ENCODE measurements at places on chromosomes 12 and 14. TPM values are rescaled to one million over a fixed set of nuclear protein-coding genes. Genes with fewer than 3 reads are reported as not detected.

GRCh38 chr14:63853831-63854293, 1.1 kb downstream of the SYNE2 start:
- peak; percentile 53 for DNase-seq

GRCh38 chr12:107439026-107439738, 246.4 kb upstream of the PWP1 start:
- DNase-seq, result no peak

The A2M gene
- not detected for total RNA-seq

The CIROP gene
- not detected for total RNA-seq

DNA sequence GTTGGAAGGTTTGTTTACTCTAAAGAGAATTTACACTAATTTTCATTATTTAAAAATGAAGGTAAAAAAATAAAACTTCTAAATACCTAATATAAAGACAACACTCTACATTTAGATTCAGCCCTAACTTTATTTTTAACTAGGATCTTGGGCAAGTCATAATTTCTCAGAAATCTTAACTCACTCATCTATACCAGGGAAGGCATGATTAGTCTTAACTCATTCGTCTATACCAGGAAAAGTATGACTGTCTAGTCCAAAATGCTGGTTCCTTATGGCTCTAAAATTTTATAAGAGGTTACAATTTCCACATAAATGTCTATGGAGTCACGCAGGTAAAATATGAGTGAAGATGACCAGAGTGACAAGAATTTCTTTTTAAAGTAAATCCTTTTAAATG, 52.7 kb upstream of the POC1B start:
- DNase-seq, result no peak

DNA sequence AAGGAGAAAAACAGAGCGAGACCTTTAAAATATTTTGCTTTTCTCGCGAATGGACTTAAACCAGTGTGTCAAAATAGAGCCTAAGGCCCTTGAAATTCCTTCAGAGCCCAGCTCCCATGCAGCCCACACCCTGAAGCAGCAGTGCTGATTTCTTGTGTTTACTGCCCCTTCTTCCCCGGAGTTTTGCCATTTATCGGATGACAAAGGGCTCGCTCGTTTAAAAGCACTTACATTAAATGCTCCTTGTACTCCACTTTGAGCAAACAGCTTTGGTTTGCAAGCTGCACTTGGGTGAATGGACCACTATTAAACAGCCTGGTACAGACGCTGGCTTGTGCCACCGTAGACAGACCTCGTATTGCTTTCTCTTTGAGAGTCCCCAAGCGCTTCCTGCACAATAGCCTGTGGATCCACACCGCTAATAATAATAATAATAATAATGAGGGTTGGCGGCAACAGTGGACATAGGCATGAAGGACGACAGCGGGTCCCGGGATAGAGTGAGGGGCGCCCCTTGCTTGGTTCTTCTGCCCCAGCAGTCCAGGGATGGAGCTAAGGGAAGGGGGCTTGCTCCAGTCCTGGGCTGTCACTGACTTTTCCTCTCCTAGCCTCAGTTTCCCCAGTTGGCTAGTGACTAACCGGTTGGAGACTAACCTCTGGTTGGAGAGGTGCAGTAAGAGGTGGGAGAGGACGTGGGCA, 6.6 kb downstream of the DLK1 start:
- no peak for DNase-seq

GRCh38 chr12:10802587-10802986, at the start of gene TAS2R7:
TAS2R7 (minus strand) TSS chr12:10802627; CDS start chr12:10802570, 57 bp downstream.
- no peak for DNase-seq

The KLHL33 gene
- not detected for total RNA-seq

The KRT2 gene
- total RNA-seq, result not detected

- no peak for DNase-seq
Observed at GRCh38 chr14:81301371-81301770, 80.6 kb upstream of the GTF2A1 start.

The ACVRL1 gene
- total RNA-seq, result 0.87 TPM

GRCh38 chr14:31212893-31213292, 5.3 kb upstream of the HECTD1 start:
- no peak for DNase-seq

The INSM2 gene
- total RNA-seq, result 0.02 TPM

The FGF23 gene
- not detected for total RNA-seq

The FAM222A gene
- total RNA-seq, result 1.9 TPM
